Caudate nucleus (tissue), 63 donors: ENCODE measurements at places on chromosomes 11 and 22.

GRCh38 chr22:45296628-45297297 lies 12.0 kb downstream of the UPK3A start:
- no peak for DNase-seq

GRCh38 chr11:31817621-31818424 lies 6.7 kb upstream of the PAX6 start:
- no peak for DNase-seq

DNA sequence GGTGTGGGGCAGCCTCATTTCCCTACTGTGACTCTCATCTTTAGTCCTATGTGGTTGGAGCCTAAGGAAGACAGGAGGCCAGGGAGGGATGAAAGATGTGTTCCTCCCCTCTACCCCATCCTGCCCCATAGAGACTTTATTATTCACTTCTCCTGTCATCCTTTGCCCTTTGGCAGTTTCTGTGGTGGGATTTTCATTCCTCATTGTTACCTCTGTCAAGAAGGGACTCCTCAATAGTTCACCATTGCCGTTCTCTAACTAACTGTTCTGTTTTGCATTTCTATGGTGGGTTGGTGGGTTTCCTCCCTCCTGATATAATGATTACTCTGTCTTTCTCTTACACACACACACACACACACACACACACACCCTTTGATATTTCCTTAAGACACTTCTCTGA lies 202.3 kb downstream of the DSCAML1 start:
- no peak for DNase-seq

DNA sequence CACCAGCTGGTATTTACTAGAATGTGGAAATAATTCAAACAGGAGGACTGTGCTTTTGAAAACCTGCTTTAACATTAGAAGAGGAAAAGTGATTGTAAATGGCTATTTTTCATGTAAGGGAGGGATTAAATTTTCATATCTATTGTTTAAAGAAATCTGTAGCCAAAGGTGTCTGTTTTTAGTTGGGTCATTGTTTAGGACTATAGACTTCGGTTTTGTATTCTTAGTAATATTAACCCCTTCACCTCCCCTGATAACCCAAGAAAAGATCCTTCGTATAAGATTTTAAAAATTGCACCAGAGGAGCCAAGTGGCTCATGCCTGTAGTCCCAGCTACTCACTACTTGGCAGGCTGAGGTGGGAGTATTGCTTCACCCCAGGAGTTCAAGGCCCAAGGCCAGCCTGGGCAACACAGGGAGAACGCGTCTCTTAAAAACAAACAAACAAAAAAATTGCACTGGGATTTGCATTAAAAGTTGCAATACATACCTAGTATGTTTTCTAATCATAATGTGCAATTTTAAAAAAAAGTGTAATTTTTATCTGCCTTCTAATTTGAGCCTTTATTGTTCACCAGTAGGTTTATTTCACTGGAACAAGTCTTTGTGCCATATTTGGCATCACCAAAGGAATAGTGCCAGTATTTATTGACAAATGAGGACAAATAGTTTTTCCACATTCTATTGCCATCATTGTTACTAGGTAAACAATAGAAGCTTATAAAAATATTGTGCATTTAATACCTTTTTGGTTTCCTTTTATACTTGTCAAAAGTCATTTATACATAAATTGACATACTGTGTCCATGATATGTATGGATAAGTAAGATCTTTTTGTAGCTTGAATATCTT lies 34.3 kb downstream of the MTMR3 start:
- no peak for DNase-seq

DNA sequence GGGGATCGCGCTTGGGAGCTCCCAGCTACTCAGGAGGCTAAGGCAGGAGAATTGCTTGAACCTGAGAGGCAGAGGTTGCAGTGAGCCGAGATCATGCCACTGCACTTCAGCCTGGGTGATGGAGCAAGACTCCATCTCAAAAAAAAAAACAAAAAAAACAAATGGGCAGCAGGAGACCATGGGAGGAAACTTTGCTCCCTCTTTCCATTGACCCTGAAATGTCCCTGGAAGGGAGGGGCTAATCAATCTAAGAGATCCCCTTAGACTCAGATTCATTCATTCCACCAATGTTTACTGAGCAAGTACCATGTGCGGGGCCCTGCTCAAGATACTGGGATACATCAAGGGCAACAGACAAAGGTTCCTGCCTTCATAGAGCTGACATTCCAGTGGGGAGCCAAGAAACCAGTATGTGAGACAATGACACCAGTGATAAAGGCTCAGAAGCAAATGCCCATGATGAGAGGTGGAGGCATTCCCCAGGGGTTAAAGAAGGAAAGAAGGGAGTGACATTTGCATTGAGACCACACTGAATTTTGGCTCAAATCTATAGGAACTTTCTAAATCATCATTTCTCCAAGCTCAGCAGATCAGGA lies 37.7 kb upstream of the TFIP11 start:
- DNase-seq = no peak

DNA sequence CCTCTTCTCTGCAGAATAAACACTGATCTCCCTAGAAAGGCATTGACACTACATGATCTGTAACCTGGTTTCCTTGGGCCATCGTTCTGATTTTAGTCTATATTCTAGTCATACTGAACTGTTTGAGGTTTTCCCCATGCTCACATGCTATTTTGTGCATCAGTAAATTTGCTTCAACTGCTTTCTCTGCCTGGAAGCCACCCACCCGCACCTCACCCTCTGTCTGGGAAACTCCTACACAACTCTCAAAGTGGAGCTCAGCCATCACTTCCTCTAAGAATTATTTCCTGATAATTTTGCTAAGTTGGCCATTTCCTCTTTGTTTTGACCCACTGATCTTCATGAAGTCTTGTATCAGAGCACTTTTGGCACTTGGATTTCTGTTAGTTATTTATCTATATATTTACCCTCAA lies 36.1 kb downstream of the MMP20 start:
- DNase-seq = peak; percentile 9

DNA sequence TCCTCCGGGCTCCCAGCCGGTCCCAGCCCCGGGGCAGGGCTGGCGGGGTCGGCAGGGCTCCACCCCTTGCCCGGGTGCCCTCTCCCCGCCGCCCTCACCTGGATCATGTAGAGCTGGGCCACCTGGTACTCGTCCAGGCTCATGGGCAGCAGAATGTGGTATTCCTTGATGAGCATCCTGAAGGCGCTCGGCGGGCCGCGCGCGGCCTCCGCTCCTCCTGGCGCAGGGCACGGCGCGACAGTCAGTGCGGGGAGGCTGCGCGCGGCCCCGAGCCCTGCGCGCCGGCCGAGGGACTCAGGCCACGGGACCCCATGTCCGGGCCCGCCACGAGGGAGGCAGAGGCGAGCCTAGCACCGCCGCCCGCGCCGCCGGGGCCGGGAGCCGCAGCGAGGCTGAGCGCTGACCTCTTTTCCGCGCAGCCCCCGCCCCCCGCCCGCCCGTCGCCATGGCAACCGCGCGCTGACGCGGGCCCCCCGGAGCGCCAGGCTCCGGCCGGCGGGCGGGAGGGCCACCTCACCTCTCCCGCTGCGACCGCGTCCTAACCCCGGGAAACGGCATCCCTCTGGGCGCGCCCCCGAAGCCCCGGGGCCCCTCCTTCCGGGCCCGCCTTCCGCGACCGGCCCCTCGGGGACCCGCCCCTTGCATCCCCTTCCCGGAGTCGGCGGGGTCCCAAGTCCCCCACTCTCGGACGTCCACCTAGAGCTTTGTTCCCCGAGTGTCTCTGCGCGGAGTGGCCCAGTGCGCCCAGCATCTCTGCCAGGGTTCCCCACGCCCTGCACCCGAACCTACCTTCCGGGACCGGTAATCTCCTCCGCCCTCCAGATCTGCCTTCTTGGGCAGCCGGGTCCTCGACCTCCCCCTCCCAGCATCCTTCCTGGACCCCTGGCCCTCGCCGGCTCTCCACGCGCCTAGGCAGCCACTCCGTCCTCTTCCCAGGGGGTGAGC lies 886 bp downstream of the PITPNM1 start:
- DNase-seq = no peak

- no peak for DNase-seq
These were observed 13.8 kb upstream of the FGF4 start for GRCh38 chr11:69788956-69789355.

GRCh38 chr11:30046578-30046945 lies 29.7 kb upstream of the KCNA4 start:
- DNase-seq = no peak

- DNase-seq = no peak
These were observed 86.9 kb upstream of the PARVA start for GRCh38 chr11:12290477-12290922.
